Activated naive CD8-positive, alpha-beta T cell treated with anti-CD3 and anti-CD28 coated beads for 36 hours (primary cell): ENCODE measurements at places on chromosomes 4 and X. TPM values are rescaled to one million over a fixed set of nuclear protein-coding genes. Genes with fewer than 3 reads are reported as not detected.

GRCh38 chr4:99759988-99760387 is 56.6 kb upstream of the DAPP1 start:
- H3K36me3 ChIP-seq: no peaks in the 10 kb centered on the region
- H3K4me1 ChIP-seq: peaks cover 11% of the 10 kb centered on the region
- DNase-seq: no peak
- H3K4me3 ChIP-seq: no peak overlapping the region
- H3K27ac ChIP-seq: no peak overlapping the region
- peaks cover 8% of the 10 kb centered on the region for H3K27me3 ChIP-seq

The C1QTNF7 gene
- not detected for total RNA-seq

DNA sequence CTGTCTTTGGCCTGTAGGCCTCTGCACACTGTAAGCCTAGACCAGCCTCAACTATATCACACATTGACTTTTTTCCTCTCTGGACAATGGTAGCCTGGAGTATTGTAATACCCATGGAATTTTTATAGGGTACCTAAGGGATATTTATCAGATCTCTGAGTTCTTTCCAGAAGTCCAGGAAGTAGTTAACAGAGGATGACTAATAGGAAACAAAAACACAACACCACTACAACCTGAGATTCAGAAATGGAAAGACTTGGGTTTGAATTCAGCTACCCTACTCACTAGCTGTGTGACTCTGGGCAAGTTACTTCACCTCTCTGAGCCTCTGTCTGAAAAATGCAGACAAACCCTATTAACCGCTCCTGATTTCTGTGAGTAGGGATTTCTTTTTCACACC is 7.7 kb upstream of the STX18 start:
- no peaks in the 10 kb centered on the region for H3K27me3 ChIP-seq
- no peak overlapping the region for H3K4me3 ChIP-seq
- peaks cover 7% of the 10 kb centered on the region for H3K4me1 ChIP-seq
- H3K36me3 ChIP-seq: peaks cover 51% of the 10 kb centered on the region

GRCh38 chr4:103915224-103915869 is 195.6 kb upstream of the TACR3 start:
- H3K4me3 ChIP-seq: no peak overlapping the region
- no peaks in the 10 kb centered on the region for H3K27me3 ChIP-seq
- H3K36me3 ChIP-seq: no peaks in the 10 kb centered on the region
- no peak for DNase-seq

DNA sequence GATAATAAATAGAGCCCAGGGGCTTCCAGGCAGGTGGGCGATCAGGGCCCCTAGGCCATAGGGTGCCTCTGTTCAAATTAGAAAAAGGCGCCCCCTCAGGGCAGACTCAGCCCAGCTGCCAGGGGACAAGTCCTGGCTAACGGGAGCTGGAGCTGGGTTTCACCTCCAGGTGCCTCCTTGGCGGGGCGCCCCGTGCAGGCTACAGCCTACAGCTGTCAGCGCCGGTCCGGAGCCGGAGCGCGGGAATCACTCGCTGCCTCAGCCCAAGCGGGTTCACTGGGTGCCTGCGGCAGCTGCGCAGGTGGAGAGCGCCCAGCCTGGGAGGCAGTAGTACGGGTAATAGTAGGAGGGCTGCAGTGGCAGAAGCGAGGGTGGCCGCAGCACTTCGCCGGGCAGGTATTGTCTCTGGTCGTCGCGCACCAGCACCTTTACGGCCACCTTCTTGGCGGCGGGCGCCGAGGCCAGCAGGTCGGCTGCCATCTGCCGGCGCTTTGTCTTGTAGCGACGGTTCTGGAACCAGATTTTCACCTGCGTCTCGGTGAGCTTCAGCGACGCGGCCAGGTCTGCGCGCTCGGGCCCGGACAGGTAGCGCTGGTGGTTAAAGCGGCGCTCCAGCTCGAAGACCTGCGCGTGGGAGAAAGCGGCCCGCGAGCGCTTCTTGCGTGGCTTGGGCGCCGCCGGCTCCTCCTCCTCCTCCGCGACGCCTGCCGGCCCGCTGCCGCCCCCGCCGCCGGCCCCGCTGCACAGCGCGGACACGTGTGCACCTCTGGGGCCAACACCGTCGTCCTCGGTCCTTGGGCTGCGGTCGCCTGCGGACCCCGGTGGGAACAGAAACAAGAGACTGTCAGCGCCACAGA is 2.4 kb downstream of the NKX3-2 start:
- peaks cover 92% of the 10 kb centered on the region for H3K27me3 ChIP-seq
- DNase-seq: no peak
- H3K36me3 ChIP-seq: peaks cover 14% of the 10 kb centered on the region
- H3K4me1 ChIP-seq: peaks cover 43% of the 10 kb centered on the region
- no peak overlapping the region for H3K4me3 ChIP-seq
- no peak overlapping the region for H3K27ac ChIP-seq

The ARAP2 gene
- 21.0 TPM for total RNA-seq

GRCh38 chr4:7987148-7987989 is 47.7 kb upstream of the AFAP1 start:
- no peak overlapping the region for H3K4me3 ChIP-seq
- H3K27me3 ChIP-seq: peaks cover 5% of the 10 kb centered on the region
- H3K36me3 ChIP-seq: no peaks in the 10 kb centered on the region
- H3K27ac ChIP-seq: no peak overlapping the region

DNA sequence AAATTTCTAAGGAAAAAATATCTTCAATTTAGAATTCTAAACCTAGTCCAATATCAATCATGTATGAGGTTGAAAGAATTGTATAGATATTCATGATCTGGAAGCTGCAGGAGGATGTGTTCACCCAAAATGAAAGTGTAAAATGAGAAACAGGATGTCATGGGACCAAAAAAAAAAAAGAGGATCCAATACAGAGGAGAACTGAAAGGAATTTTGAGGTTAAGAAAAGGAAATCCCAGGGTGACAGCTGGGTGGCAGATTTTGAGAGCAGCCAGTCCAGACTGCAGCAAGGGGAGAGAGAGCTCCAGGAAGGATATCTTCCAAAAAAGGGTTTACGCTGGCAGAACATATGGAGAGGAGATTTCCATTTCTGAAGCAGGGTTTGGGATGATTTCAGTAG is 38.9 kb downstream of the TLR10 start:
- H3K27ac ChIP-seq: no peak overlapping the region
- no peak overlapping the region for H3K4me3 ChIP-seq

- H3K4me1 ChIP-seq: peaks cover 2% of the 10 kb centered on the region
- no peaks in the 10 kb centered on the region for H3K36me3 ChIP-seq
- no peak for DNase-seq
- no peak overlapping the region for H3K27ac ChIP-seq
These were observed 23.4 kb downstream of the PDE6B start for GRCh38 chr4:648579-649292.

The PNMA5 gene
- not detected for total RNA-seq

The AMOT gene
- total RNA-seq: 2.3 TPM

GRCh38 chr4:121421594-121421993 is 40.8 kb upstream of the QRFPR start:
- H3K27ac ChIP-seq: no peak overlapping the region
- peaks cover 18% of the 10 kb centered on the region for H3K27me3 ChIP-seq
- no peaks in the 10 kb centered on the region for H3K4me1 ChIP-seq
- DNase-seq: no peak

DNA sequence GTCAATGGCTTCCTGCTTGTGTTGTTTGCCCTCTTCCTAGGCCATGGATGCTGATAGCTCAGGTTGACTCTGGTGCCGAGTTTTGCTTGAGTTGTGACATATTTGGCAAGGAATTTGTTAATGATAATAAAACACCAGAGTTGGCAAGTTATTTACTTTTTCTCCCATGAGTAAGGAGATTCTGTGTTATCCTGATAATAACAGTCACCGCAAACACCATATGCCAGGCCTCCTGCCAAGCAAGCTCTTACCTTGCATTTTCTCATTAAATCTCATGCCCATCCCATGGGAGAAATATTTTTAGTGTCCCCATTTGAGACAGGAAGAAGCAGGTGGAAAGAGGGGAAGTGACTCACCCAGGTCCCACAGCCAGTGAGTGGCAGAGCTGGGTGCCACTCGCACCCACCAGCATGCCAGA is 67.4 kb upstream of the CLCN4 start:
- peaks cover 5% of the 10 kb centered on the region for H3K36me3 ChIP-seq
- peaks cover 23% of the 10 kb centered on the region for H3K4me1 ChIP-seq
- no peak overlapping the region for H3K4me3 ChIP-seq
- H3K27me3 ChIP-seq: no peaks in the 10 kb centered on the region
- no peak overlapping the region for H3K27ac ChIP-seq

DNA sequence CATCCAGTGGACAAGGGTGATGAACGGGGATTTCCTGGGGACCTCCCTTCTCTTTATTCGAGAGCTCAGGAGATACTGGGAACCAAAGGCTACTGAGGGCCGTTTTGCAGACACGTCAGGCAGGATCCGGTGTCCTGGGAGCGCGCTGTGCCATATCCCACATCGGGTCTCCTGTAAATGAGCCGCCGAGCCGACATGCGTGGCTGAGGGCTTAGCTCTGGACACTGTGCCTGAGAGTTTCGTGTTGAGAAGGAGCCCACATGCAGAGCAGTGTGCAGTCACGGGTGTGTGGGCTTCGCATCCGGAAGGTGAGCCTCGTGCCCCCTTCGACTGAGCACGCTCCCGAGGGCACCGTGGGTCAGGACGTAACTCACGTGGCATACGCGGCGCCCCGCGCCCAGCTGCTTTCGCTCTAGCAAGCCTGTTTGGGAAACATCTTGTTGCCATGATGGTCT is 28.5 kb upstream of the HGFAC start:
- H3K4me1 ChIP-seq: no peaks in the 10 kb centered on the region
- H3K36me3 ChIP-seq: no peaks in the 10 kb centered on the region
- H3K27ac ChIP-seq: no peak overlapping the region
- no peak overlapping the region for H3K4me3 ChIP-seq
- DNase-seq: no peak
- H3K27me3 ChIP-seq: no peaks in the 10 kb centered on the region

- H3K4me1 ChIP-seq: no peaks in the 10 kb centered on the region
- no peak for DNase-seq
- no peaks in the 10 kb centered on the region for H3K36me3 ChIP-seq
These were observed 142.6 kb upstream of the PPARGC1A start for GRCh38 chr4:24032371-24032989.

DNA sequence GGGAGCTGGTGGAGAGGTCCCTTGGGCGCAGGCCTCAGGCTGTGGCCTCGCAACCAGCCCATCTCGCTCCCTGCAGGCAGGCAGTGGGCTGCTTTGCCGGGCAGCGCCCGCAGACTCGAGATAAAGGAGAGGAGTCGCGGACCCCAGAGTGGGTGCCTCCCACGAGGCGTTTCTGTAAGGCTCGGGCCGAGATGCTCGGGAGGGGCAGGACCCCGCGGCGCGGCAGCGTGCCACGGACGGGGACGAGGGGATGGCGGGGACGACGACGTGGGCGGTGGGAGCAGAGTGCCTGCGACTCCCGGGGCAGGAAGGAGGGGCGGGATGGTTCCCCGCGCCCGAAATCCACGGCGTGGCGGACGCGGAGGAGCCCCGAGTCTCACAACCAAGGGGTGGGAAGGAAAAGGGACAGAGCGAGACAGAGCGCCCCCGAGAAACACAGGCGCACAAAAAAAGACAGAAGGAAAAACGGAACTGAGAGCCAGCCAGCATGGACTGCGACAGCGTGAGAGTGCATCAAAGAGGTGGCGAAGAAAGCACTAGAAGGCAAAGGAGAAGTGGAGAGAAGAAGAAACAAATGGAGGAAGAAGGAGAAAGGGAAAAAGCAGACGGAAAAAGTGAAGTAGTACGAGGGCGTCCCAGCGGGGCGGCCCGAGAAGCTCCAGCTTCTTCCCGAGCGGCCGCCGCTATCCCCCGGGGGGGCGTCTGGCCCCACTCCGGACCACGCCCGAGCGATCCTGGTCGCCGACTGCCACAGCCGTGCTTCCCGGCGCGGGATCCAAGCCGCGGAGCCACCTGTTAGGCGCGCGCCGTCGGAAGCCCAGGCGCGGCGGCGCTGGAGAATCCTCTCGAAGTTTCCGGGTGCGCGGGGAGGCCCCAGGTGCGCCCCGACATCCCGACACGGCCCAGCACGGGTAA is 1.5 kb downstream of the BEND4 start:
- H3K27me3 ChIP-seq: peaks cover 67% of the 10 kb centered on the region
- peak overlapping the region; percentile 85 for H3K4me3 ChIP-seq
- H3K36me3 ChIP-seq: no peaks in the 10 kb centered on the region
- DNase-seq: no peak
- peak overlapping the region; percentile 46 for H3K27ac ChIP-seq
- H3K4me1 ChIP-seq: peaks cover 15% of the 10 kb centered on the region

The SYN1 gene
- total RNA-seq: 0.91 TPM

The ARHGEF38 gene
- total RNA-seq: not detected

The CXCL10 gene
- 2.1 TPM for total RNA-seq

GRCh38 chrX:130788786-130789581 is 114.0 kb downstream of the ENOX2 start:
- H3K36me3 ChIP-seq: peaks cover 7% of the 10 kb centered on the region
- no peak overlapping the region for H3K27ac ChIP-seq
- no peak overlapping the region for H3K4me3 ChIP-seq
- no peaks in the 10 kb centered on the region for H3K27me3 ChIP-seq

The XG gene
- total RNA-seq: not detected

The PPP2R2C gene
- total RNA-seq: not detected

GRCh38 chr4:2259036-2259540 is 2.8 kb downstream of the MXD4 start:
- DNase-seq: peak; percentile 0
- no peak overlapping the region for H3K4me3 ChIP-seq
- no peaks in the 10 kb centered on the region for H3K27me3 ChIP-seq
- H3K4me1 ChIP-seq: peaks cover 1% of the 10 kb centered on the region
- H3K36me3 ChIP-seq: no peaks in the 10 kb centered on the region

The POF1B gene
- total RNA-seq: not detected

DNA sequence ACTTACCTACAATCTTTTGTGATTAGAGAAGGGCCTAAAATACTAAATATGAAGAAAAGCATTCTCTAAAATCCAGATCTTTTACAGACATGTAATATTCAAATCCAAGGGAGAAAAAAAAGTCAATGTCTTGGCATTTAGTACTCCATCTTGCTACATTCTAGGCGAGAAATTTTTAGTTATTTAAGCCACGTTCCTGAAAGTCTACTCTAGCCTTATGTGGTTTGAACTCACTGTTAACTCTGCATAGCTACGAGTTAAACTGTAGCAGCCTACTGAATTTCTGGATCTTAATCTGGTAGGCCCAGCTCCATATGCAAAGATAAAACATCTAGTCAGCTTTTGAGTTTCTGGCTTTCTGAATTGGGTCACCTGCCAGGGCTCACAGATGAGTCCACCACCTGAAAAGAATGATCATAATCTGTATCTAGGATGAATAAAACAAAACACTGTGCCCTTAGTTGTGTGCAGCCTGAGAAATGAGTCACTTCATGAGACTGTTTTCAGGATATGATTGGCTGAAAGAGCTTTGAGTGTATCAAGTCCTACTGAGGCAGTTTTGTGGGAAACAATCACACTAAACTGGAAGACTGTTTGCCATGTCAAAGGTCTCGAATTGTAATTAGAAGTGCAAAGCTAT is 3.2 kb upstream of the NEK1 start:
- H3K27ac ChIP-seq: peak overlapping the region; percentile 47
- H3K36me3 ChIP-seq: peaks cover 1% of the 10 kb centered on the region
- peak; percentile 14 for DNase-seq
- peaks cover 47% of the 10 kb centered on the region for H3K4me1 ChIP-seq
- no peak overlapping the region for H3K4me3 ChIP-seq
- H3K27me3 ChIP-seq: no peaks in the 10 kb centered on the region

GRCh38 chrX:153306527-153307115 is 14.9 kb downstream of the PNMA6F start:
- H3K36me3 ChIP-seq: no peaks in the 10 kb centered on the region
- peaks cover 14% of the 10 kb centered on the region for H3K27me3 ChIP-seq
- no peak for DNase-seq
- H3K4me1 ChIP-seq: no peaks in the 10 kb centered on the region
- no peak overlapping the region for H3K27ac ChIP-seq
- H3K4me3 ChIP-seq: no peak overlapping the region
